ENCODE measurements at places on chromosomes 13 and 19.
A peak's percentile ranks its signal among the peaks of the same experiment; 100 is the strongest.

- no peak for DNase-seq
Observed at GRCh38 chr19:5594521-5594950, 26.8 kb upstream of the TINCR start.

GRCh38 chr13:113186061-113186900, 22.2 kb downstream of the PCID2 start:
- no peak for DNase-seq

DNA sequence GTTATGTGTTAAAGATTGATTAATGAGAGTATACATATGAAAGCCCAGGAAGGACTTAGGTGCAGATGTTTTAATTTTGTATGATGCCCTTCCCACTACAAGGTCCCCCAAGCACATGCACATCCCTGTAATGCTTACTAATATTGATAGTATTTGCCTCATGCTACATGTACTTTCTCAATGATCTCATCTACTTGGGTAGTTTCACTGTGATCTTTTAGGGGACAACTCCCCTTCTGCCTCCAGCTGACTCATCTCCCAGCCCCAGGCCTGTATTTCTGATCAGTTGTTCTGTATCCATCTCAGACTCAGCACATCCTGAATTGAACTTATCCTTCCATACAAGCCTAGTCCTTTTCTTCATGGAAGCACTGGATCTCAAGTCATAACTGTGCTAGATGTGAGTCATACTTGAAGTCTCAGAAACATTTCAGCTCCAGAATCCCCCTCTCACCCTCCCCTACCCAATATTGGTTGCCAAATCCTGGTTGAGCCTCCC, 49.4 kb upstream of the INTS6 start:
- no peak for DNase-seq

DNA sequence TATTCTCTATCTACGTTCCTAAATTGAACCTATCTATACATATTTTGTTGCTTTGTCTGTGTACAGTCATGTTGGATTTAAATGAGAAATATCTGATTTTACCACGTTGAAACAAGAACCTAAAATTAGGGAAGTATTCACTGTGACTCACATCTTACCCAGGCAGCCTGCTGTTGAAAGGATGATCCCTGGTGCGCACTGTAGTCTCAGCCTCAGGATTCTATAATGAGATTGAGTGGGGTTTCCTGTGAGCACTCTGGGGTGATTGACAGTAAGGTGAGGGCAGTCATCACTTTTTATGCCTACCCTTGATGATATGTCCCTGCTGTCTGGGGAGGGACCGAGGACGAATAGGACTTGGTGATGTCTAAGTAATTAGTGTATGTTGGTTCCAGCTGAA, 35.4 kb downstream of the PCCA start:
- DNase-seq, result no peak

- DNase-seq, result no peak
Observed at GRCh38 chr19:16726916-16727315, 7.3 kb downstream of the NWD1 start.

DNA sequence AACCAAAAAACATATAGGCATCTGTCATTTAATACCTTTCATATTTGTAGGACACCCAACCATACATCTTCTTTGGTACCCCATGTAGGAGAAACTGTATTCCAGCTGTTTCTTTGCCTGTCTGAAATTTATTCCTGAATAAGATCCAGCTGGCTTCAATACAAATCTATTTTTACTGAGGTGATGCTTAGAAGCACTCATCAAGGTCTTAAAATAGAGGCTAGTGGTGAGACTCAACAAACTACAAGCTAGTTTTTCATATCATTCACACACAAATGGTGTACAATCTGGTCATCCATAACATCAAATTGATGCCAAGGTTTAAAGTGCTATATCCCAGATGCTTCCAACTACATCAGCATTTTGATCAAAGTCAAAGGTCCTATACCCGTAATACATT, 1071.3 kb upstream of the MIR17HG start:
- DNase-seq, result peak; percentile 33

DNA sequence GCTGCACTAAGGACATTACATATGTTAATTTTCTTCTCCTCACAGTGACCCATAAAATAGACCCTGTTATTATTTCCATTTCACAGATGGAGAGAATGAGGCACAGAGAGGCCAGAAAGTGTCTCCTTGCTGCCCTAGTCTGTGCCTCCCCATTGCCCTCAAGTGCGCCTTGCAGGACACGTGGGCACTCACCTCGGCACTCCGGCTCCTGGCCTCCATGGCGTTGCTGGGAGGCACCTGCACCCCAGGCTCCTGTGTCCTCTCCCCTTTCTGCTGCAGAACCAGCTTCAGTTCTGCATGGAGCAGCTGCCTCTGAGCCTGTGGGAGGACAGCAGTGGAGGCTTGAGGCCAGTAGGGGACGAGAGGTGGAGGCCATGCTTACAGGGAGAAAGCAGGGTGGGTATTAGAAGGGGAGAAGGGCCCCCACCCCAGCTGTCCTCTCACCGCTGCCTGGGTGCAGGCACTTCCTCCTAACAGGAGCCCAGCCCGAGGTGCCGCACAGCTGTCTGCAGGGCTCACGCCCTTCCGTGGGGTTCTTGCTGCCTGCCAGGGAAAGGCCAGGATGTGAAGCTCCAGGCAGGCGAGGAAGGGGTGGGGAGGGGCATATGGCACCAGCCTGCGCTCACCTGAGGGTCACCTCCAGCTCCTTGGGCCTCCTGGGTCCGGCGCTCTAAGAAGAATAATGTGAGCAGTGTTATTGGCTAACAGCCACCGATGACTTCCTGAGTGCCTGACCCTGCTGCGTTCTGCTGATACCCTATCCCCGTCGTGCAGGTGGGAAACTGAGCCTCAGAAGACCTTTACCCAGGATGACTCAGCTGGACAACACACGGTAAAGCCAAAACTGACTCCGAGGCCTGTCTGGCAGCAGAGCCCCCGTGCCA, 5.2 kb downstream of the PRX start:
- DNase-seq, result no peak

Data from muscle of back (tissue), 13 donors.